Naive thymus-derived CD4-positive, alpha-beta T cell (primary cell): ENCODE measurements at places on chromosomes 6 and 20.

DNA sequence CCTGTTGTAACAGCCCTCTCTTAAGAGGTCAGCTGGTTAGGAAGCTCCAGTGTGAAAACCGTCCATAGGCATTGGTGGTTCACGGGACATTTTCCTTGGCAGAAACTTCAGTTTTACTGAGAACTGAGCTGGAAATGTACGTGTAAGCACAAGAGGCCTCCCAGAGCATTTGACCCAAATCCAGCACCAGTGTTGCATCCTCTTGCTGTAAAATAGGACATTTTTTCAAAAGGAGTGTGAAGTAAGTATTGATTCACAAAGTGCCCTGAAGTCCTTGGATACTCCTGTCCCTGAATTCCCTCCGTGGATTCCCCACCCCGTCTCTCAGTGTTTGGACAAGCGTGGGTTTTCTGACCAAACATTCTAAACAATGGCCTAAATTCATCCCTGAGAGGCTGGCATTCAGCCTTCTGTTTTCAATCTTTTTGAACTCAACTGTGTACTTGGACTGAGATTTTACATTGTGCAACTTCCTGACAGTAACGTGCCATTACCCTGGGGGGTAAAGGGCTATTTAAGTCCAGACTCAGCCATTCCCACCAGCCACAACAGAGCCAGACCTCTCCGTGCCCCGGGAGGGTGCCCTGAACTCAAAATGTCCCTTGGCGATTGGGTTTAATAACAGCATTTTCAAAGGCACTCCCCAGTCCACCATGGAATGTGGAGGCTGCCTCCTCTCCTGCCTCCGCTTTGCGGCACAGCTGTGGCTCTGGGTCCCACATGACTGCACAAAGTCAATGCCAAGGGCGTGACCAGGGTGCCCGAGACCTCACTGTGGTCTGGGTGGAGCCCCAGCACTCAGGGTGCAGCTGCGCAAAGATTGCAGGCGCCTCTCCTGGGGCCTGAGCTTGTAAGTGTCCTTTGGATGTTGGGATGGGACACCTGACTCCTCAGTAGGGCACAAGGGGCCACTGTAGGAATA lies 92.7 kb upstream of the AFDN start:
- H3K27ac ChIP-seq = no peak overlapping the region
- no peak for DNase-seq
- no peaks in the 10 kb centered on the region for H3K4me1 ChIP-seq
- H3K4me3 ChIP-seq = no peak overlapping the region
- no peaks in the 10 kb centered on the region for H3K36me3 ChIP-seq

DNA sequence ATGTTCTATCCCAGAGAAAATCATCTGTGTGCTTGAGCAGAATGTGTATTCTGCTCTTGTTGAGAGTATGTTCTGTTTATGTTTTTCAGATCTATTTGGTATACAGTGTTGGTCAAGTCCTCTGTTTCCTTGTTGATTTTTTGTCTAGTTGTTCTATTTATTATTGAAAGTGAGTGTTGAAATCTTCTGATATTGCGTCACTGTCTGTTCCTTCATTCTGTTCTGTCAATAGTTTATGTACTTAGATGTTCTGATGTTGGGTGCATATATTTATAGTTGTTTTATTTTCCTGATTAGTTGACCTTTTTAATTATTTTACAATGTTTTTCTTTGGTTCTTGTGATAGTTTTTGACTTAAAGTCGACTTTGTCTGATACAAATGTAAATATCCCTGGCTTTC lies 458.7 kb upstream of the HSF2 start:
- H3K36me3 ChIP-seq = no peaks in the 10 kb centered on the region
- no peak overlapping the region for H3K27ac ChIP-seq
- no peaks in the 10 kb centered on the region for H3K4me1 ChIP-seq
- no peak overlapping the region for H3K4me3 ChIP-seq
- no peak for DNase-seq

GRCh38 chr6:126100386-126100785 lies 114.0 kb downstream of the TRMT11 start:
- no peaks in the 10 kb centered on the region for H3K4me1 ChIP-seq
- no peak overlapping the region for H3K27ac ChIP-seq
- H3K4me3 ChIP-seq = no peak overlapping the region
- H3K27me3 ChIP-seq = no peaks in the 10 kb centered on the region
- peaks cover 4% of the 10 kb centered on the region for H3K36me3 ChIP-seq
- DNase-seq = no peak

- no peak overlapping the region for H3K27ac ChIP-seq
- no peaks in the 10 kb centered on the region for H3K36me3 ChIP-seq
- DNase-seq = no peak
Measured at GRCh38 chr6:164663634-164664033, 645.8 kb downstream of the C6orf118 start.

GRCh38 chr20:17795501-17796071 lies 95.8 kb downstream of the BANF2 start:
- no peak overlapping the region for H3K27ac ChIP-seq
- no peak for DNase-seq
- H3K27me3 ChIP-seq = no peaks in the 10 kb centered on the region
- no peaks in the 10 kb centered on the region for H3K4me1 ChIP-seq

DNA sequence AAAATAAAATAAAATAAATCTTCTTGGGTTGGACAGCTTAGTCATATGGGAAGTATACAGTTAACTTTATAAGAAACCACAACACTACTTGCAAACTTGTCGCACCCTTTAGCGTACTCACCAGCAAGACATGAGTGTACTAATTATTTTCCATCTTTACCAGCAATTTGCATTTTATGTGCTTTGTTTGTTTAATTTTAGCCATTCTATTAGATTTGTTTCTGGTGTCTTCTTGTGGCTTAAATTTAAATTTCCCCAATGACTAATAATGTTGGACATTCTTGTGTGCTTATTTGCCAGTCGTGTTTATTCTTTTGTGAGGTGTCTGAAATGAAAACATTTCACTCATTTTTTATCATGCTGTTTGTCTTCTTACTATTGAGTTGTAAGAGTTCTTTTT lies 1172.2 kb upstream of the CITED2 start:
- H3K4me1 ChIP-seq = no peaks in the 10 kb centered on the region
- no peak for DNase-seq
- no peak overlapping the region for H3K27ac ChIP-seq
- H3K27me3 ChIP-seq = no peaks in the 10 kb centered on the region
- no peak overlapping the region for H3K4me3 ChIP-seq

GRCh38 chr6:56483929-56484328 lies 158.8 kb downstream of the DST start:
- H3K27me3 ChIP-seq = no peaks in the 10 kb centered on the region
- H3K4me1 ChIP-seq = no peaks in the 10 kb centered on the region
- no peak overlapping the region for H3K27ac ChIP-seq
- DNase-seq = no peak
- H3K4me3 ChIP-seq = no peak overlapping the region

GRCh38 chr20:14764511-14765369 lies 427.3 kb upstream of the FLRT3 start:
- no peaks in the 10 kb centered on the region for H3K27me3 ChIP-seq
- DNase-seq = no peak
- H3K4me3 ChIP-seq = no peak overlapping the region
- H3K4me1 ChIP-seq = no peaks in the 10 kb centered on the region
- no peaks in the 10 kb centered on the region for H3K36me3 ChIP-seq

- no peak overlapping the region for H3K27ac ChIP-seq
- no peaks in the 10 kb centered on the region for H3K27me3 ChIP-seq
- no peak for DNase-seq
- no peaks in the 10 kb centered on the region for H3K4me1 ChIP-seq
- no peaks in the 10 kb centered on the region for H3K36me3 ChIP-seq
Measured at GRCh38 chr6:122026582-122027369, 372.7 kb upstream of the HSF2 start.

DNA sequence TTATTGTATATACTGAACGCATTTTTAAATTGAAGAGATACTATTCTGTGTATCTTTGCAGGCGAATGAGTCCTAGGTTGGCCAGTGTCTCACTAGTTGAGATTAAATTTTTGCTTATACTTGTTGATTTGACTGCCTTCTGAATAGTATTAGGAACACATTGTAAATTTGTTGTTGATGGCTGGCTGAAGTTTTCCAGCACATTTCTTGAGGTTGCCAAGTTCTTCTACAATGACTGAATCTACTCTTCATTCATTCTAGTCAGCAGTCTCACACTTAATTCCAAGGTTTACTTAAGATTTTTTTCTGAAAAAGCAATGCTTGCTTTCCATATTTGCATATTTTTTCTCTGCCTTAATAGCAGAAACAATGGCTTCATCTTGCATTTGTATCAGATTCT lies 151.7 kb downstream of the ZFAND3 start:
- DNase-seq = no peak
- peaks cover 6% of the 10 kb centered on the region for H3K4me1 ChIP-seq
- H3K27me3 ChIP-seq = no peaks in the 10 kb centered on the region
- no peak overlapping the region for H3K27ac ChIP-seq
- no peak overlapping the region for H3K4me3 ChIP-seq

- H3K27me3 ChIP-seq = no peaks in the 10 kb centered on the region
- DNase-seq = no peak
- no peaks in the 10 kb centered on the region for H3K36me3 ChIP-seq
- no peak overlapping the region for H3K4me3 ChIP-seq
Measured at GRCh38 chr6:165819394-165819793, 156.4 kb upstream of the PDE10A start.

- H3K36me3 ChIP-seq = no peaks in the 10 kb centered on the region
- no peaks in the 10 kb centered on the region for H3K4me1 ChIP-seq
- DNase-seq = no peak
Measured at GRCh38 chr6:73234733-73235132, 9.4 kb upstream of the KHDC1L start.

GRCh38 chr6:6405997-6406714 lies 85.7 kb upstream of the F13A1 start:
- no peak overlapping the region for H3K4me3 ChIP-seq
- H3K4me1 ChIP-seq = no peaks in the 10 kb centered on the region
- DNase-seq = no peak
- no peaks in the 10 kb centered on the region for H3K27me3 ChIP-seq

GRCh38 chr6:219641-220198 lies 72.6 kb upstream of the DUSP22 start:
- no peaks in the 10 kb centered on the region for H3K36me3 ChIP-seq
- no peak overlapping the region for H3K27ac ChIP-seq
- H3K4me1 ChIP-seq = peaks cover 12% of the 10 kb centered on the region
- H3K4me3 ChIP-seq = no peak overlapping the region
- DNase-seq = no peak
- no peaks in the 10 kb centered on the region for H3K27me3 ChIP-seq

GRCh38 chr6:38738261-38738660 lies 23.1 kb downstream of the DNAH8 start:
- H3K36me3 ChIP-seq = no peaks in the 10 kb centered on the region
- H3K4me3 ChIP-seq = no peak overlapping the region
- H3K27me3 ChIP-seq = no peaks in the 10 kb centered on the region
- no peak for DNase-seq
- H3K4me1 ChIP-seq = no peaks in the 10 kb centered on the region

GRCh38 chr6:85169189-85169588 lies 280.7 kb upstream of the NT5E start:
- H3K4me1 ChIP-seq = no peaks in the 10 kb centered on the region
- H3K4me3 ChIP-seq = no peak overlapping the region
- no peaks in the 10 kb centered on the region for H3K36me3 ChIP-seq
- no peaks in the 10 kb centered on the region for H3K27me3 ChIP-seq
- no peak overlapping the region for H3K27ac ChIP-seq

GRCh38 chr20:11375335-11375734 lies 542.4 kb upstream of the BTBD3 start:
- no peak overlapping the region for H3K27ac ChIP-seq
- H3K36me3 ChIP-seq = no peaks in the 10 kb centered on the region
- no peaks in the 10 kb centered on the region for H3K27me3 ChIP-seq
- no peaks in the 10 kb centered on the region for H3K4me1 ChIP-seq

GRCh38 chr6:91142154-91142553 lies 555.3 kb upstream of the MAP3K7 start:
- H3K27me3 ChIP-seq = no peaks in the 10 kb centered on the region
- H3K36me3 ChIP-seq = no peaks in the 10 kb centered on the region
- no peak overlapping the region for H3K27ac ChIP-seq
- no peak overlapping the region for H3K4me3 ChIP-seq
- H3K4me1 ChIP-seq = no peaks in the 10 kb centered on the region
- no peak for DNase-seq

DNA sequence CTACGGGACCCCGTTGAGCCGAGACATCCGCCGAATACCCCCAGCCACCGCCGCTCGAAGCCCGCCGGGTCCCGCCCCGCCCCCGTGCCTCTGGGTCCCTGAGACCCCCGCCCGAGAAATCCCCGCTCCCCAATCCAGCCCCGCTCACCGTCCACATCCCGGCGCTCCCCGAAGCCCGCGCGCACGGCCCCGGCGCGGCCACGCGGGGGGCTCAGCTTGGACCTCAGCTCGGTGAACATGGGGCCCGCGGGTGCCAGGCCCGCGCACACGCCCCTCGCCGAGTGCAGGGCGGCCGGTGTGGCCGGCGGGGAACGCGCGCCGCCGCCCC lies 249 bp downstream of the SAMD10 start:
- peaks cover 49% of the 10 kb centered on the region for H3K4me1 ChIP-seq
- no peaks in the 10 kb centered on the region for H3K27me3 ChIP-seq
- H3K4me3 ChIP-seq = peak overlapping the region; percentile 65
- no peak for DNase-seq

DNA sequence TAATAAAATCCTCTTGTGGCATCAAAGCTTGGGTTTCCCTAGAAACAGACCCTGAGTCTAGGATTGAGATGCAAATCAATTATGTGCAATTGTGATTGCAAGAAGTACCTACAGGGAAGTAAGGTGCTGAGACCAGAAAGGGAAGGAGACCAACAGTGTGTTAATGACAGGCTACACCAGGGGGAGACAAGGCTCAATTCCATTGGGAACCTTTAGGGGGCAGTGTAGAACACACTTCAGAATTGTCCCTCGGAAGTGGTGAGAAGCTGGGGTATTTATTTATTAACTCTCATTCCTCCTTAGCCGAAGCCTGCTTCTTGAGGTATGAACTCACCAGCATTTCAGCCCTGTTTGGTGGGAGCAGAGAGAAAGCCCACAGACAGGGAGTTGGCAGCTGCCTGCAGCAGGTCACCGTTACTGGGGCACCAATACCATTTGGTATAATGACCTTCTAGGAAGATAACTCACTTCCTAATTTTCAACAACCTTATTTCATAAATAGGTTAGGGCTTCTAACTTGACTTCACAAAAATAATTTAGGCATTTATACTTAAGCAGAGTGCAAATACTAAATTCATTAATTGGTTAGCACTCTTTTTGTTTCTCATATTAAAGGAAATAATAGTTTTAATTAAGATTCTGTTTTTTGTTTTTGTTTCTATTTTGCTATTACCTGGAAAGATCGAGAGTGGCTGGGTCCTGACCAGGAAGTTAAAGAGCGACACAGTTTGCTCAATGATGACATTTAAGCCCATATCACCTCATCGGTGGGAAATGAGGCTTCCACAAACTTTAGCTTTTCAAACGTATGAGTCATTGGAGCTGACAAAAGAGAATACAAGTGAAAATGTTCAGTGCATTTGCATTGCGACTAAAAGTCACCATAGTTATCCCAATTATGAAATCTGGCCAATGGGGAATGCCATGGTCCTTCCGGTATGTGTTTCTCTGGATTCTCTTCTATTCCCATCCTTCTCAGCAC lies 94.8 kb downstream of the BTBD3 start:
- DNase-seq = peak; percentile 7
- no peaks in the 10 kb centered on the region for H3K27me3 ChIP-seq
- no peaks in the 10 kb centered on the region for H3K4me1 ChIP-seq
- no peak overlapping the region for H3K4me3 ChIP-seq

GRCh38 chr20:16220826-16221225 lies 352.4 kb downstream of the KIF16B start:
- no peaks in the 10 kb centered on the region for H3K27me3 ChIP-seq
- no peak overlapping the region for H3K4me3 ChIP-seq
- H3K27ac ChIP-seq = no peak overlapping the region
- no peaks in the 10 kb centered on the region for H3K4me1 ChIP-seq
- no peak for DNase-seq
- no peaks in the 10 kb centered on the region for H3K36me3 ChIP-seq
